EH (cell line): ENCODE measurements at places on chromosomes 16 and 17.

GRCh38 chr17:50559674-50560184 is 786 bp upstream of the CACNA1G start:
- DNase-seq = peak; percentile 55

GRCh38 chr17:56110463-56111135 is 42.7 kb upstream of the ANKFN1 start:
- DNase-seq = no peak

- no peak for DNase-seq
Observed at GRCh38 chr17:58002973-58003372, 4.1 kb downstream of the SRSF1 start.

DNA sequence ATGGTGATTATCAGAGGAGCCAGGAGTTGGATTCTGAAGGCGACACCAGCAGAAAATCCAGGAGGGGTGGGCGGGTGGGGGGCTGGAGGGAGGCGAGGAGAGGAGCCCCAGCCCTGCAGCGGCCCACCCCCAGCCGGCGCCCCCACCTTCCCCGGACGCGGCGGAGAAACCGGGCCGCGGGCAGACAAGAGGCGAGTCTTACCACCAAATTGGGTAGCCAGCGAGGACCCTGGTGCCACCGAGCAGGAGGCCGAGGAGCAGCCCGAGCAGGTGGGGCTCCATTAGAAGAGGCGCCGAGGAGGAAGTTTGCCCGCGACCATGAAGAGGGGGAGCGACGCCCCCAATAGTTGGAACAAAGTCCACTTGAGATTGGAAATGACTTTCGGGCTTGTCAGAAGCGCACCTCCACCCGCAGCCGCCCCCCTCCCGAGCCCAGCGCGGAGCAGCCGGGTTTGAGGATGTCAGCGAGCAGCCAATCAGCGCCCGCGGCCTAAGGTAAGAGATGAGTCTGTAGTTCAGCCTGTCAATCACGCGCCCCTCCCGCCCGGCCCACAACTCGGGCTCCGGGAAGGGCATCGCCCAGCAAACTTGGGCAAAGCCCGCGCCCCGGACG is at the start of gene WNT3:
Gene WNT3 (minus strand): TSS at position 377 of the 613 bp plus-strand sequence. CDS start 95 bp downstream, at position 282.
- peak; percentile 23 for DNase-seq

GRCh38 chr17:3892095-3892998 is 506 bp downstream of the CAMKK1 start:
- DNase-seq = peak; percentile 83

GRCh38 chr16:22071331-22071910 is 20.9 kb upstream of the VWA3A start:
- DNase-seq = no peak

DNA sequence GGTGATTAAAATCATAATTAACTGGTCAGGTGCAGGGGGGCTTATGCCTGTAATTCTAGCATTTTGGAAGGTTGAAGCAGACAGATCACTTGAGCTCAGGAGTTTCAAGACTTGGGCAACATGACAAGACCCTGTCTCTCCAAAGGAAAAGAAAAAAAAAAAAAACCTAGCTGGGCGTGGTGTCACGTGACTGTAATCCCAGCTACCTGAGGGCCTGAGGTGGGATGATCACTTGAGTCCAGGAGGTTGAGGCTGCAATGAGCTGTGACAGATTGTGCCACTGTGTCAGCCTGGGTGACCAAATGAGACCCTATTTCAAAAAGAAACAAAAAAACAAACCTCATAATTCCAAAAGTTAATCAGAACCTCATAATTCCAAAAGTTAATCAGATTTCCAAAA is 505.5 kb downstream of the CDH8 start:
- DNase-seq = no peak

GRCh38 chr16:87380403-87380802 is 3.2 kb downstream of the FBXO31 start:
- no peak for DNase-seq

DNA sequence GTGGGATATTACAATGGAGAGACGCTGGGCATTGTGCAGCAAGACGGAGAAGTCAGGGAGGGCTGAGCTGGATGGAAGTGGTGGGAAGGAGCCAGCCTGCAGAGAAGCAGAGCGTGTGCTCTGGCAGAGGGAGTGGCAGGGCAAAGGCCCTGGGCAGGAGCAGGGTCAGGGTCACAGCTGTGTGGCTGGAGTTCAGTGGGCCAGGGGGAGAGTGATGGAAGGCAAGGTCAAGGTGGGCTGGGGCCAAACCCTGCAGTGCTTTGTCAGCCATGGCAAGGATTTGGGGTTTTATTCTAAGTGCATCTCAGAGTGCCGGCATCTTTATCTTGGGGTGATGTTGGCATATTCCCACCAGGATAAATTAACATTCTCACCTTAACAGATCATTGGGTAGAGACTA is 31.9 kb upstream of the C16orf78 start:
- DNase-seq = no peak

DNA sequence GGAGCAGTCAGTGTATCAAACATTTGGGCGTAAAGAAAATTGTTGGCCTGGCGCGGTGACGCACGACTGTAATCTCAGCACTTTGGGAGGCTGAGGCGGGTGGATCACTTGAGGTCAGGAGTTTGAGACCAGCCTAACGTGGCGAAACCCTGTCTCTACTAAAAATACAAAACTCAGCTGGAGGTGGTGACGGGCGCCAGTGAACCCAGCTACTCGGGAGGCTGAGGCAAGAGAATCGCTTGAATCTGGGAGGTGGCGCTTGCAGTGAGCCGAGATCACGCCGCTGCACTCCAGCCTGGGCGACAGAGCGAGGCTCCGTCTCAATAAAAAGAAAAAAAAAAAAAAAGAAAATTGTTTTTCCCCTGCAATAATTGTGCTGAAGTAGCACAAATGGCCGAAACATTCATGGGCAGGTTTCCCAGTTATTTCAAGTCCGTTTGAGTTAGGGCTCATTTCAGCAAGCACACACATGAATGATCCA is 1.4 kb downstream of the GCSH start:
- DNase-seq = peak; percentile 13

DNA sequence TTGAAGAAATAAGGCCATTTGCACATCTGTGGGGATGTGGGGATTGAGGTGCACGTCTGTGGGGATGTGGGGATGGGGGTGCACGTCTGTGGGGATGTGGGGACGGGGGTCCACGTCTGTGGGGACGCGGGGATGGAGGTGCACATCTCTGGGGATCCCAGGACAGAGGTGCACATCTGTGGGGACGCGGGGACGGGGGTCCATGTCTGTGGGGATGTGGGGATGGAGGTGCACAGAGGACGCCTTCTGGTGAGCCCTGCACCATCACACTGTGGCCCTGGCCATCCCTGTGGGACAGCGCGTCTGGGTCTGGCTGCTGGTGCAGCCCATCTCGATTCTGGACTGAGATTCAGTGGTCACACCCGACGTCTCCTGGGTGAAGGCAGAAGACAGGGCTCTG is 161.4 kb downstream of the LAT start:
- no peak for DNase-seq

GRCh38 chr16:68009157-68009735 is 6.5 kb downstream of the DPEP2NB start:
- DNase-seq = no peak

DNA sequence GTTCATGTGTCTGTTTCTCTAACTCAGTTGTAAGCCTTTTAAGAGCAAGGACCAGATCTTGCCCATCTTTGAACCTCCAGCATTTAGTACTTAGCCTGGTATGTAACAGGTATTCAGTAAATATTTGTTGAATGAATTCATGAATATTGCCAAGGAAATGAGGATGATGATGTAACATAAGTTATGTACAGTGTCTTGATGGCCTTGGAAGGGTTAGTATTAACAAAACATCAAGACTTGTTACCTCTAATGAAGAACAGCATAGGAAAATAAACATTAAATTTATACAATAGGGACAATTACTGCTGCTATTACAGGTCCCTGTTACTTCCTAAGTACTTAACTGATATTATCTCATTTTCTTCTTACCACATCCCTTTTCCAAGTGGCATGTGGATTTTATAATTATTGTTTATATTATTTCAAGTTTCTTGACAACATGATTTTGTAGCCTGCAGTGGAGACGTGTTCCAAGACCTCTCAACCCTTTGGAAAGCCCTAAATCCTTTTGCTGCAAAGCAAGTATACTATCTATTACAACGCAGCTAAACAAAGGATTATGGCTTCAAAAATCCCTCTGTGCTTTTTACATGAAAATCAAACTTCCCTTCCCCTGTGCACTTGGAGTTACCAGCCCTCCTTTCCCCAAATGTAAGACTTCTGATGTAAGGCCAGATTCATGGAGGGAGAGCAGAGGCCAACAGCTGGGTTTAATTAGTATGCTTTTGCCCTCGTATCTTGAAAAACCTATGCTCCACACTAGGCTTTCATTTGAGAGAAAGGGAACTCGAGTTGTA is 77.4 kb upstream of the SMIM36 start:
- DNase-seq = peak; percentile 54

DNA sequence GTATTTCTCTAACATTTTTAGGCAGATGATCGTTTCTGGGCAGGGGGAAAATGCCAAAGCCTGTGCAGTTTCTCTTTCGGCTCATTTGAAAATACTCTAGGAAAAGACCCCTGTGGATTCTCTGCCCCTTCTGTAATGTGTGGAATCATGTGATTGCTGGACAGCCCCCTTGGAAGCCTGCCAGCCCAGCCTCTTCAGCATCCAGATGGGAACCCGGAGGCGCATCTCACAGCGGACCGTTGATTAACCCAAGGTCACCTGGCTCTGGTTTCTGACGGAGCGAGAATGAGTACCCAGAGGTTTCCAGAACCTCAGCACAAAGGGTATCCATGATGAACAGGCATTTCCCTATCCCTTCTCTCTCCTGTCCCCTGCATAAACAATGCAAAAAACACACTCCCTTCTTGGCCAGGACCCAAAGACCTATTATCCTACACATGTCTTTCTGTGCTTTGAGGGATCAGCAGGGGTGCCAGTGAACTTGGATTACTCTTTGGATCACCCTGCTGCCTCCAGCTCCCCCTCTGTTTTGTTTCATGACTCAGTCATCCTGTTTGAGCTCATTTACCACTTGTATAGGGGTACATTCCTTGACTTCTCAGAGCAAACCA is 957.1 kb upstream of the RBFOX1 start:
- DNase-seq = no peak

- DNase-seq = no peak
Observed at GRCh38 chr16:56470232-56470631, 18.9 kb downstream of the OGFOD1 start.

- DNase-seq = no peak
Observed at GRCh38 chr16:57264950-57265371, 19.5 kb downstream of the PLLP start.

- DNase-seq = no peak
Observed at GRCh38 chr16:9389543-9390207, 298.2 kb downstream of the HAPSTR1 start.

- DNase-seq = no peak
Observed at GRCh38 chr17:55463600-55463999, 42.0 kb upstream of the MMD start.

DNA sequence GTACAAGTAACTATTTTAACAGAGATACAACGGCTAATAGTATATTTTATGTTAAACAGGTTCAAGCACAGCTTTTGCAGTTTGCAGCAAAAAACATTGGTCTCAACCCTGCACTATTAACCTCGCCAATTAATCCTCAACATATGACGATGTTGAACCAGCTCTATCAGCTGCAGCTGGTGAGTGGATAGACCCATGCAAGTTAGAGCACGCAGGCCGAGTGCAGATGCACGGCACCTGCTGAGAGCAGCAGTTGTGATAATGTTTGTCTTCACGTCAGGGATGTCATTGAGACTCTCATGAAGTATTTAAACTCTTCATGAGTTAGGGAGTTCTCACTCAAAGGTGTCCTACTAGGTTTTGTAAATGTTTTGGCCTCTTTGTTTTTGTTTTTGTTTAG is 45.6 kb downstream of the TMC6 start:
- DNase-seq = no peak

- DNase-seq = peak; percentile 63
Observed at GRCh38 chr17:18246880-18247612, 11.5 kb downstream of the FLII start.

DNA sequence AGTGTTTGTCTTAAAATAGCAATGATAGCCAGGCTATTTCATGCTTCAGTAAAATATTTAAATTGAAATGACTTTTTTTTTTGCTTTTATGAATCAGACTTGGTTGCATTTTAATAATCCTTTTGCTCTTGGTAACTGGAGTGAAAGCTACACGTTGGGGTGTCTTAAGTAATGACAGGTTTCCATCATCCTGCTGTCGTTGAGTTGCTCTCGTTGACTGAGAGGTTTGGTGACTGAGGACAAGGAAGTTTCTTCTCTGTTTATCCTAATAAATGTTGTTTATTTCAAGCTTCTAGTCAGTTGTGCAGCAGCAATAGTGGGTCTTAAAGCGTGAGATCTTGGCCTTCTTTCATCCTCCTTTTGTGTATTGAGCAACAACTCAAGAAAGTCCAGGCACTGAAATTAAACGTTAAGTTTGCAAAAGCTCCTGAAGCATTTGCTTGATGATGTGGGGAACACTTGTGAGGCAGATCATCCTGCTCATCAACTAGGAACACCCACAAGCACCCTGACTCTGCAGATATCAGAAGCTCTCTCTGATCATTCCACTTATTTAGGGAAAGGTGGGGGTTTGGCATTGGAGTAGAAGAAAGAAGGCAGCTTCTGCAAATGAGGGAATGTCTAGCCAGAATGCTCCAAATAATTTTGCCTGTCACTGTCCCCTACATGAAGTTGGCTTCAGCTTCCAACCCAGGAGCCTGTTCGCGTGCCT is 179.1 kb downstream of the RBFOX1 start:
- DNase-seq = no peak

DNA sequence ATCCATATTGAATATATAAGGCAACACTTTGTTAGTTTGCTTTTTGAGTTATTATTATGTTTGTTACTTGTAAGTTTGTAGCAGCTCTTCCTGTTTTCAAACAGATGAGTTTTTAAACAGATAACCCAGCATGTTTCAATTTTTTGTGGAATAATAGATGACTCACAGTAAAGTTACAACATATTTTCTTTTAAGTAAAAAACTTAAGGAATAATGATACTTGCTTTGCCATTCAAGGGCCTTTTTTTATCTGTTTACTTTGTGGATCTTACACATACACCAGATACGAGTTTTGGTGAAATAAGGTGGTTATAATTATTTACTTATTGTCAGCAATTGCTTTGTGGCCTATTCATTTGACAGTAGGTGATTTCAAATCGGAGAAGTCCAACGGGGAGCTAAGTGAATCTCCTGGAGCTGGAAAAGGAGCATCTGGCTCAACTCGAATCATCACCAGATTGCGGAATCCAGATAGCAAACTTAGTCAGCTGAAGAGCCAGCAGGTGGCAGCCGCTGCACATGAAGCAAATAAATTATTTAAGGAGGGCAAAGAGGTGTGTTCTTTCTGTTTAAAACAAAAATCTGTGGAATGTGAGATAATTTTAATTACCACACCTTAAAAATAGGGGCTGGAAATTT is 66.3 kb downstream of the BPTF start:
- peak; percentile 64 for DNase-seq

DNA sequence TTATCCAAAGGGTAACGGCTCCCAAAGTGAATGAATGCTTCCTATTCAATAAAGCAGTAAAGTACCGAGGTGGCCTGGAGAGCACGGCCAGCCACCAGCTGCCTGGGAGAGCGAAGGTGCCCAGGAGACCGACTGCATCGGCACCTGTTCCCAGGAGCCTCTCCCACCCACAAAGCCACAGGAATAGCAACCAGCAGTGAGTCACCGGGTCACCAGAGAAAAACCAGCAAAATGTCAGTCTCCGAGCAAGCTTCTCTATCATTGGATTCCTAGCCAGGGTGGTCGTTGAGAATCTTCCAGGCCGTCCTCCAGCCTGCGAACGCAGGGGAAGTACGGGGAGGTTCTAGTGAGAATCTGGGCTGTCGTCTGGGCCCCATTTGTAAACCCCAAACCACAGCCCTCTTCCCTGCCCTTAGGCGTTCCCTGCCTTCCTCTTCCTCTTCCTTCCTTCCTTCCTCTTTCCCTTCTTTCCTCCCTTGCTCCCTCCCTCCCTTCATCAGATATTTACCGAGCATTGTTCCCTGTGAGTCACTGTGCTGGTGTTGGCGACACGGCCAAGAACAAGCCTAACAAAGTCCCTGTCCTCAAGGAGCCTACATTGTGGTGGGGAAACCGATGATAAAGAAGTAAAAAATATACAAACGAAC is 114.6 kb downstream of the SLC39A11 start:
- DNase-seq = peak; percentile 44
